ENCODE measurements at places on chromosomes 13 and 19.

DNA sequence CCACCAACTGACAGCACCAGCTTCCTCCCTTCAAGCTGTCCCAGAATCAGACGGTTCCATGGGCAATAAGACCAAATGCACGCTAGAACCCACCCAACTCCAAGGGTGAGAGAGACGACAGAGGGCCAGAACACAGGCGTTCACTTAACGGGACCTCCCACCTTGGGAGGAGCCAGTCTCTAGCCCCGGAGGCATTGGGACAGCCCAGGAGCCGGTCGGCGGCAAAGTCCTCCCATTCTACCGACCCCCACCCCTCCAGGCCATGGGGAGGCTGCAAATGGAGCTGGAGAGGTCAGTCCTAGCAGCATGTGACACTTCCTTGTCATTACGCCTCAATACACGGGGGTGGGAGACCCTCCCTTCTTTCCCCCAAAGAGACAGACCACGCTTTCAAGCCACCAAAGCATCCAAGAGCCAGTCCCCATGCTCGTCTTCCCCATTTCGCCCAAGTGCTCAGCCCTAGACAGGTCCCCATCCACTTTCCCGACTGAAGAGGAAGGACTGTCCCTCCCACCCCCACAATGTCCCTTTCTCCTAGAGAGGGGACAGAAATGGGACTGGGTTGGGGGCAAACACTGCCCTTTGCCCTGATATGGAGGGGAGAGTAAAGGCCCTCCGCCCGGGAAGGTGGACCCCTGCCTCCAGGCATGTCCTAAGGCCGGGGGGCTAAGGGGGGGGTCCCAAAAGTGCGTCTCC lies 964 bp downstream of the KHSRP start:
- DNase-seq, result no peak

- no peak for DNase-seq
These were observed 4.6 kb downstream of the MRPL54 start for GRCh38 chr19:3767050-3767449.

DNA sequence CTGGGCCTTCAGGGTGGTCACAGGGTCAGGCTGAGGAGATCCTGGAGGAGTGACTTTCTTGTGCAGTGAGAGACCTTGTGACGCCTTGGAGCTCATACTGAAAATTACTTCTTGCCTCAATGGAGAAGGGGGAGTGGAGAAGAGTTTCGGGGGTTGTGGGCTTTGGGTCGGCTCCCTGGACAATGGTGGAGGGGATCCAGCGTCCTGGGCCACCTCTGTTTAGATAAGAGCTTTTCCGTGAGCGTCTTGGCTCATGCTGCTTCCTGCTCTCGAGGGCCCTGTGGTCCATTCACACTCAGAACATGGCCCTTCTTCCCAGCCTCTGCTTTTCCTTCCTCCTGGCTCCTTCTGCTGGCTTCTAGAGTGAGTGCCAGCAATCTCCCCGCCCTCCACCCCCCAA lies 81.9 kb downstream of the FLT1 start:
- no peak for DNase-seq

DNA sequence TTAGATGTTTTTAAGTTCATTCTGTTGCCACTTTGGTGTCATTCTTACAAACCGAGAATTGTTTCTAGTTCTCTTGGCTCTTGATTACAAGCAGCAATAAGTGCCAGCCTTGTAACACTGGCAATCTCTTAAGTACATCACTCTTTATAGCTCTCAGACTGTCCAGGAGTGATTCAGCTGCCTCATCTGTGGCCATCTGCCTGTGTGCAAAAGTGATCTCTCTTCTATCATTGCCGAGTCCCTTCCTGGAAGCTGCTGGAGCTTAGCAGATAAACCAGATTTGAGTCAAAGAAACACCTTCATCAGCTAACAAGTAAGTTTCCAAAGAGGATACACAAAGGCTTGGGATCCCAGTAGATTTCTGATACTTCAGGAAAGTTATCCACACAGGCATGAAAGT lies 23.2 kb downstream of the STOML3 start:
- DNase-seq, result no peak

- no peak for DNase-seq
These were observed 42.0 kb upstream of the IPO5 start for GRCh38 chr13:97911311-97912138.

DNA sequence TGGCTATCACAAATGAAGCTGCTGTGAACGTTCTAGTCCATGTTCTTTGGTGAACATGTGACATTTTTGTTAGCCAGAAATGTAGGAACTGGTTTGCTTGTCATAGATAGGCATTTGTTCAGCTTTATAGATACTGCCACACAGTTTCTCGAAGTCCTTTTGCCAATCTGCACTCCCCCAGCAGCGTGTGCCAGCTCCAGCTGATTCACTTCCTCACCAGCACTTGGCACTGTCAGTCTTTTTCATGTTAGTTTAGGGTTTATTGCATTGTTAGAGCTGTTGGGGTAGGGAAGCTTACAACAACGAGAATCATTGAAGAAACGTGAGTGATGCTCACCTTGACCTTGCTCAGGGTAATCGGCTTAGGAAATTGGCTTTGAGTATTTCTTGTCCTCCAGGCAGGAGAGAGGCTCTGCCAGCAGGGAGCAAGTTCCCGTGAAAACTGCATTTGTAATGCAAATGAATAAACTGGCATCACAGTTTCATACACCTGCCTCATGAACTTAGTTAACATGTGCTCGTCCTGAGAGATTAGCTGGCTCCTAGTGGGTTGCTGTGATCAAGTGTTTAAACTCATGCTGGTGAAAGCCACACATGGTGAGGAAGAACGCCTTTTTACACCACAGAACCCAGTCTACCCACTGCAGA lies 83.9 kb downstream of the ING1 start:
- DNase-seq, result no peak

DNA sequence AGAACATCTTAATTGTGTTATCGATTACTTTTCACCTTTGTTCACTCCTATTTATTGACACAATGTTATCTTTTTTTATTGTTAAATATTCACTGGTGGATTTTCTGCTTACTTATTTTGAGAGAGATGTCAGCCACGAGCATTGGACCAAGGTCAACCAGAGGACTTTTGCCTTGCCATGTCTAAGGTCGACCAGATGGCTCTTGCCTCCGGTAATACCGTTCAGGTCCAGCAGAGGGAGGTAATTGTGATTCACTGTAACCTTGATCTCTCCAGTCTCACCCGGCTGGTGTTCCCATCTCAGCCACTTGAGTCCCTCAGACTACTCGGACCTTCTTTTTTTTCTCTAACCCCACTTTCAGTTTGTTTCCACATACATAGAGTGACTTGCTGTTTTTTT lies 1438.1 kb downstream of the UQCRFS1 start:
- no peak for DNase-seq

- DNase-seq, result no peak
These were observed 593 bp downstream of the ATG4D start for GRCh38 chr19:10544242-10544752.
